ENCODE measurements at places on chromosomes 3 and 15.

GRCh38 chr3:14431917-14432834 lies 29.8 kb downstream of the SLC6A6 start:
- peak; percentile 98 for DNase-seq

GRCh38 chr3:61637088-61638051 lies 76.0 kb downstream of the PTPRG start:
- DNase-seq = no peak

DNA sequence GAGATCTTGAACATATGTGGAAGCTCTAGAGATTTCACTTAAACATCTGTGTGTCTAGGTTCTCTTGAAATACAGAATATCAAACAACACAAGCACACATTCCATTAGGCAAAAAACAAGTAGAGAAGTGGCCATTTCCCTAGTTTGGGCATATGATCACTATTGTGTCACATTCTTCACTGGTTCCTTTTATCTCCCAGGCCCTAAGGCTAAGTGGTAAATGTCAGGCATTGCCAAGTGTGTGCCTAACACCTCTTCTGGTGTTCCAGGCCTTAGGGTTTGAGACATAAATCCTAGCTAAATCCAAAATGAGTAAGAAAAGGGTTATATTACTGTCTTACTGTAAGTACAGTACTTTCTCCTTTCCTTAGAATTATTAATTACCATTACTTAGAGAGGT lies 880.1 kb downstream of the PDCD6IP start:
- no peak for DNase-seq

- DNase-seq = no peak
These were observed 60.6 kb downstream of the SLC12A8 start for GRCh38 chr3:125151916-125152315.

DNA sequence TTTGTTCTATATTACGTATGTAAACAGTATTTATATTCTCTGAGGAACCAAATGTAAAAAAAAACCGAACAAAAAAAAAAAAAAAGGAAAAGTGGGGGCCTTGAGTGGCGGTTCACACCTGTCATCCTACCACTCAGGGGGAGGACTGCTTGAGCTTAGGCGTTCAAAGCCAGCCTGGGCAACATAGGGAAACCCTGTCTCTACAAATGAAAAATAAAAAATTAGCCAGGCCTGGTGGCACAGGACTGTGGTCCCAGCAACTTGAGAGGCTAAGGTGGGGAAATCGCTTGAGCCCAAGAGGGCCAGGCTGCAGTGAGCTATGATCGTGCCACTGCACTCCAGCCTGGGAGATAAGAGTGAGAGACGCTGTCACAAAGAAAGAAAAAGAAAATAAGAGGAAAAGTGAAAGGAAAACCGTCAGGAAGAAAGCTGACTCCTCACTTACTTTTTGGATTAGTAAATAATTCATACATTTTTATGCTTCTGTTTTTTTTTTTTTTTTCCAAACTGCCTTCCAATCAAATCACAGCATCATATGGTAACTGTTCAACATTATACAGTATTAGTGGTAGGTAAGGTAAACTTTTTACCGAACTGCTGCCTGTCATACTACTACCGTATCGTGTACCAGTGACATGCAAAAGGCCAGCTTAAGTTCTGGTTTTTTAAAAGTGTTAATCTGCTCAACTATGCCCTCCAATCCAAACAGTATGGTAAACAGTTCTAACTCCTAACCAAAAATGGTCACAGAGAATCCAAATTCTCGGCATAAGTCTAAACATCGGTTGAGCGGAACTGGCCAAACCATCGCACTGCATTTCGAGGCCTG lies 1.2 kb downstream of the PHC3 start:
- no peak for DNase-seq

GRCh38 chr3:170862618-170863374 lies 7.2 kb downstream of the RPL22L1 start:
- DNase-seq = no peak

DNA sequence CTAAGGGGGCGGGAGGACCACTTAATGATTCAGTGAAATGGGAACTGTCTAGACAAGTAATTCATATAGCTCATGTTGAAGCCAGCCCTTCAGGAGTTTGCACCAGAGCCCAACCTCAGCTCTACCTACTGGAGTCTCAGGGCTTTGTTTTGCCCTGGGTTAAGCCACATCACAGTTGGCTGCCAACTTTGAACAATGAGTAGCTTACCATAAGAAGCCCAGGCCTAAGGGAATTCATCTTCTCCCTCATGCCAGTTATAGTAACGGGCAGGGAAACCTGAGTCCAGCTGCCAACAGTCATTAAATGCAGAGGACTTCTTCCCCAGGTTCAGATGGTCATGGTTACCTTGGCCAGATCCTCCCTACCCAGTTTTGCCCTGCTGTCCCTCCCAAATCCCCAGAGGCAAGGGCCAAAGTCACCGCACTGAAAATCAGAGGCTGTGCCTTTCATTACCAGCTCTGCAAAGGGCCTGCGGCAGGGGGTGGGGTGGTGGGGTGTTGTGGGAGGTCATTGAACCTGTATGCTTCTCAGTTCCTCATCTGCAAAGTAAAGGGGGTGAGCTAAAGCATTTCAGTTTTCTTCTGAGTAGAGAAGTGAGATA lies 302.2 kb upstream of the NR2E3 start:
- DNase-seq = no peak

- DNase-seq = no peak
These were observed 59.5 kb upstream of the TMEM115 start for GRCh38 chr3:50418850-50419249.

- no peak for DNase-seq
These were observed 194.8 kb downstream of the SSR3 start for GRCh38 chr3:156360083-156360482.

- no peak for DNase-seq
These were observed 25.2 kb downstream of the ARHGEF3 start for GRCh38 chr3:56776556-56776950.

- DNase-seq = no peak
These were observed 26.8 kb downstream of the RHCG start for GRCh38 chr15:89469426-89470096.

GRCh38 chr15:26028086-26028740 lies 165.1 kb upstream of the ATP10A start:
- DNase-seq = no peak

GRCh38 chr3:60131618-60132017 lies 1081.8 kb upstream of the CFAP20DC start:
- DNase-seq = no peak

DNA sequence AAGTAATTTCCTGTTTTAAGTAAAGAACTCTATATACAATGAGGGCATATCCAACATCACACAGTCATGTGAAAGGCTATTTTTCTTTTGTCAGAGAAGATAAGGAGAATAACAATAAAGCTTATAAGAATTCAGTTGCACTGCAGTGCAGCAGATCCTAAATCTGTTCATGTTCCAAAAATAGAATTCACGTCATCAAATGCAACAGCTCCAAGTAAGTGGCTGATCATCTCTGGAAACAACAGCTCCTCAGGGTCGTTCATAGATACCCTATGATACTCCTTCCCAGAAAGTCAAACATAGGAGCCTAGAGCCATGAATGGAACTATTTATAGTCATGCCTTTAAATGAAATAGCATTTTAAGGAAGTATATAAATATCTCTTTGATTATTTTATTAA lies 100.2 kb downstream of the FMN1 start:
- no peak for DNase-seq

- no peak for DNase-seq
These were observed 921.3 kb upstream of the NR2F2 start for GRCh38 chr15:95409211-95409610.

DNA sequence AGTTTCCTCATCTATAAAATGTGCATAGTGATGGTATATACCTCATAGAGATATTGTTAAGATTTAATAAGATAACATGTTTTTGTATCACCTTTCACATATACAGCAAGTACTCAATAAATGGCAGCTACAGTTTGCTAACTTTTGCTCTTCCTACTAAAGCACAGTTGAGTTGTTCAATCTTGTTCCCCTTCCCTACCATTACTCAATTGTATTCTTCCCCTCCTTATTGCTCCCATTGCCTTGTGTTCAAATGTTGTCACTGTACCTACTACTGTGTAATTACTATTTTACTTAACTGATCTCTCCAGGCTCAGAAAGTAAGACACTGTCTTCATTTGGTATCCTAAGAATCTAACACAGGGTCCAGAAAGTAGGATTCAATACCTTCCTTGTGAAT lies 5.5 kb downstream of the CD47 start:
- no peak for DNase-seq

GRCh38 chr3:193791041-193792032 lies 198.3 kb downstream of the OPA1 start:
- no peak for DNase-seq

- no peak for DNase-seq
These were observed 64.2 kb downstream of the MAGI1 start for GRCh38 chr3:65974509-65974908.

- DNase-seq = no peak
These were observed 142.8 kb upstream of the PLSCR5 start for GRCh38 chr3:146747928-146748327.

DNA sequence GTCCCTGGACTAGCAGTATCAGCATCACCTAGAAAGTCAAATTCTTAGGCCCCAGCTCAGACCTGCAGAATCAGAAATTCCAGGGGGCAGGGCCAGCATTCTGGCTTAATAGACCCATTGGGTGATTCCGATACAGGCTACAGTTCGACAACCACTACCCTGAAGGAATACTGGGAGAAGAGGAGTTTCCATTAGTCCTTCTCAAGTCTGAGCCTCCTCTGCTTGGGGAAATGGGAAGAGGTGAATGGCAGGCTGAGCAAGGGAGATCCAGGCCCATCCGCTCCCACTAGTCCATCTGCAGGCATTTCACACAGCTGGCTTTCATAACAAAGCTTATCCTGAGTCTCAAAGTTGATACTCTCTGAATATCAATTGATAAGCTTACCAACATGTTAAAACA lies 69.1 kb downstream of the MECOM start:
- no peak for DNase-seq

DNA sequence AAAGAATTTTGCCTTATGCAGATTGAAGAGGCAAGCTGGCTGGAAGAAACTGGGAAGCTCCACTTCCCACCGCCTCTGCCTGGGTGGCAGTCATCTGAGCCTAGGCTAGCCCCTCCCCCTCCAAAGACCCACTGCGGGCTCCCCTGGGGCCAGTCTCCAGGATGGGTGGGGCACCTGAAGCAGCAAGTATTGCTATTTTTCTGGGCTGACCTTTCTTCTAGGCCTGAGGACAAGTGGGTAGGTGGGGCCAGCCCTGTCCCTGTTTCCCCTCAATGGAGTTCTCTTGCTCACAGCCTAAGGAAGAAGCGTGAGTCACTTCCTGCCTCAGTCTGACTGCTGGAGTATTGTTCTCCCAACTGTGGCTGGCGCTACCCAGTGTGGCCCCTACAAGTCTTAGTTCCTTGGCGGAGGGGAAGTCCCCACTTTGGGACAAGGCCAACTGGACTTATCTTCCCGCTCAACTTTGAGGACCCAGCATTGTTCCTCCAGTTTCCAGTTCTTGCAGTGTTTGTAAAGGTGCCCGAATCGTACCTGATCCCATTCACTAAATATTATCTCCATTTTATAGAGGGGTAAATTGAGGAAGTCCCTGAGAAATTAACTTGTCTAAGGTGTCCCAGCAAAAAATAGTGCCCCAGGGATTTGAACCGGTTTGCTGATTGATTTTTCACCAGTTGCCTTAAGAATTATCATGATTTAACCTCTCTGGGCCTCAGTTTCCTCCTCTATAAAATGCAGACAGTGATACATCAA lies 1.4 kb downstream of the FURIN start:
- DNase-seq = peak; percentile 54

DNA sequence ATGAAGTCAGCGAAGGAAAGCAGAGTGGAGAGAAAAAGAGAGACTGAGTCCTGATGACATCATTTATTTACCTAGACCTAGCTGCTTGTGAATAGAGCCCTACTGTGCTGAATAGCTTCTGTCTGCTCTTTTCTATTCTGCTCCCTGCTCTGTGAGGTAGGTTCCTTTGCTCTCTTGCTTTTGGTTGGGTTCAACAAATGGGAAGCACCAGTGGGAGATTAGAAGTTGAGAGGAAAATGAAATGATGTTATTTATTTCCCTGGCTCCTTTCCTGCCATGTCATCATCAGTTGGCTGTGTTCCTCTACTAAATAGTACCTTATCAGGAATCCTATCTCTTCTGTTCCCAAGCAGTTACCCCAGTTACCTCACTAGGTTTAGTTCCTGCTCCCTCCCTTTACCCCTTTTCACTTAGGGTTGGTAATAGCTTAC lies 23.5 kb downstream of the DTWD1 start:
- no peak for DNase-seq

GRCh38 chr3:179348325-179349013 lies 960 bp downstream of the MFN1 start:
- DNase-seq = no peak

DNA sequence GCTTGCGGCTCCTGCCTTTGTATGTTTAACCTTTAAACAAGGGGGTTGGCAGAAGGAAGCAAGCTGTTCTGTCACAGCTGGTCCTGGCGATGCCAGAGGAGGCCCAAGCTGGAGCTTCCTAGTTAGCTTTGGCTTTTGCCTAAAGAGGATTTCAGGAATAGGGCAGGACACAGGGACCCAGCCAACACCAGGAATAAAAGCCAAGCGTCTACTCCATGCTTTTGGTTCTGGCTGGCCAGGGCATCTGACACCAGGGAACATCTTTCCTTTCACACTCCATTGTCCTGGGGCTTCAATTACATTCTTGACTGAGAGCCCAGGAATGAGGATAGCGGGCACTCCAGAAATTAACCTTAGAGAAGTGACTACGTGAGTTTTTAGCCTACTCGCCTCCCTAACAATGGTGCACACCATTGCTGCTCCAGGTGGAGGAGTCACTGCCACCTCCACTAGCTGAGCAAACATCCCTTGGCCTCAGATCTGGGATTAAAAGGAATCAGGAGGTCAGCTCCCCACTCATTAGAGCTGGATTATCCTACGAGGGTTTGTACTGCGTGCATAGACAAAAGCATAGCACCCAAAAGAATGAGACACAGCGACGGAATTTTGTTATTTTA lies 38.2 kb downstream of the TPM1 start:
- DNase-seq = no peak

- DNase-seq = no peak
These were observed 24.5 kb downstream of the PLXNB1 start for GRCh38 chr3:48405343-48405881.

GRCh38 chr3:48678056-48678455 lies 7.7 kb downstream of the NCKIPSD start:
- no peak for DNase-seq

GRCh38 chr3:52136513-52136912 lies 17.7 kb downstream of the POC1A start:
- no peak for DNase-seq

DNA sequence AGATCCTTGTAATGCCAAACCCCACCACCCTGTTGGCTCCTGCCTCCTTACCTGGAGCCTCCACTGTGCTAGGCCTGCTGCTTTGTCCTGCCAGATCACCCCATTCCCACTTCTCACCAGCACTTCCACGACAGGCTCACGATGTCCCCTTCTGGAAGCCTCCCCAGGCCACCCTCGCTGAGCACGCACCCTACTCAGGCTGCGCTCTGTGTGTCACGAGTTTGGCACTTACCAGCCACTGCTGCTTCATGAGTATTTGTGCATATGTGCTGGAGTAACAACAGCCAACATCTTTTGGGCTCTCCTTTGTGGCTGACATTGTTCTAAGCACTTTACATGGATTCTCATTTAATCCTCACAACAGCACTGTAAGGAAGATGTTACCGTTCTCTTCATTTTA lies 58.1 kb downstream of the PDIA5 start:
- DNase-seq = no peak

All from activated CD8-positive, alpha-beta T cell treated with anti-CD3 and anti-CD28 coated beads, Interleukin-2, amount 10 ng/mL, durations not matched to agents 7 days and 5 days (primary cell).